Right forelimb (tissue), 1 donor: ENCODE measurements at places on chromosomes 1 and 21.

GRCh38 chr21:45504021-45504515 is 38.2 kb downstream of the SLC19A1 start:
- no peak for DNase-seq

DNA sequence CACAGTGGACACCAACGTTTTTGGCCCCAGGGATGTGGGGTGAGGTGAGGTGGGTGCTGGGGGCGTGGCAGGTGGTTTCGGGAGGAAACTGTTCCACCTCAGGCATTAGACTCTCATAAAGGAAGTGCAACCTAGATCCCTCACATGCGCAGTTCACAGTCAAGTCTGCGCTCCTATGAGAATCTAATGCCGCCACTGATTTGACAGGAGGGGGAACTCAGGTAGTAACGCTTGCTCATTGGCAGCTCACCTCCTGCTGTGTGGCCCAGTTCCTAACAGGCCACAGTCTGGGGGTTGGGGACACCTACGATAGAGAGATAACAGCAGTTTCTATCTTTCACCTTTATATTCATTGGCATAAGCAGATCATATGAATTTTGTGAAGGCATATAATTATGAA is 347.1 kb downstream of the VAV3 start:
- no peak for DNase-seq

DNA sequence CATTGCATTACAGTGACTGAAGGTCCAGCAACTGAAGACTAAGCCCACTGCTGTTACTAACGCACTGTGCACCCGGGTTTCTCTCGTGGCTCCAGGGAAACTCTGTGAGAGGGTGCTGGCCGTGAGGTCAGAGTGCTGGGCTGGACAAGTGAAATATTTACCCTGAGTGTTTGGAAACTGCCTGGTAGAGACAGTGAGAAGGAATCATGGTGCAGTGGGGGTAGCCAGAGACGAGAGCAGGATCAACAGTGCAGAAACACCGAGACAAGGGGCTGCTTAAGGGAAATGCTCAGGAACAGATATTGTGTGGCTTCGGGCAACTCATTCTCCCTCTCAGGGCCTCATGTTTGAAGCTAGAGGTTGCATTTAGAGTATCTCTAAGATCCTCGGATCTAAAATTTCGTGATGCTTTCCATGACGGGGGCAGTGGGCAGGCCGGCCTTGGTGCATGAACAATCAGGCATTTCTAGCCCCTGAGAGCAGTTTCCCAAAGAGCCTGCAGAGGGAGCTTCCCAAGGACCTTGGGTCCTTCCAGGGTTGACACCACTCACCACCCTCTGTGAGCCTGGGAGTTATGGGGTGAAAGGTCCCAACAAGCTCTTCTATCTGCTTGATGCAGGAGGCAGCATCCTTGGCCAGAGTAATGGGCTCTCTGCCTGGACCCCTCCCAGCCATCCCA is 9.7 kb downstream of the CD2 start:
- no peak for DNase-seq

GRCh38 chr1:12386130-12386529 is 156.3 kb downstream of the VPS13D start:
- no peak for DNase-seq

GRCh38 chr21:43991447-43991991 is 20.6 kb upstream of the TRAPPC10 start:
- DNase-seq, result no peak

GRCh38 chr21:37475186-37475868 is 108.8 kb downstream of the DYRK1A start:
- no peak for DNase-seq

GRCh38 chr21:25191141-25191540 is 416.1 kb downstream of the MRPL39 start:
- no peak for DNase-seq

DNA sequence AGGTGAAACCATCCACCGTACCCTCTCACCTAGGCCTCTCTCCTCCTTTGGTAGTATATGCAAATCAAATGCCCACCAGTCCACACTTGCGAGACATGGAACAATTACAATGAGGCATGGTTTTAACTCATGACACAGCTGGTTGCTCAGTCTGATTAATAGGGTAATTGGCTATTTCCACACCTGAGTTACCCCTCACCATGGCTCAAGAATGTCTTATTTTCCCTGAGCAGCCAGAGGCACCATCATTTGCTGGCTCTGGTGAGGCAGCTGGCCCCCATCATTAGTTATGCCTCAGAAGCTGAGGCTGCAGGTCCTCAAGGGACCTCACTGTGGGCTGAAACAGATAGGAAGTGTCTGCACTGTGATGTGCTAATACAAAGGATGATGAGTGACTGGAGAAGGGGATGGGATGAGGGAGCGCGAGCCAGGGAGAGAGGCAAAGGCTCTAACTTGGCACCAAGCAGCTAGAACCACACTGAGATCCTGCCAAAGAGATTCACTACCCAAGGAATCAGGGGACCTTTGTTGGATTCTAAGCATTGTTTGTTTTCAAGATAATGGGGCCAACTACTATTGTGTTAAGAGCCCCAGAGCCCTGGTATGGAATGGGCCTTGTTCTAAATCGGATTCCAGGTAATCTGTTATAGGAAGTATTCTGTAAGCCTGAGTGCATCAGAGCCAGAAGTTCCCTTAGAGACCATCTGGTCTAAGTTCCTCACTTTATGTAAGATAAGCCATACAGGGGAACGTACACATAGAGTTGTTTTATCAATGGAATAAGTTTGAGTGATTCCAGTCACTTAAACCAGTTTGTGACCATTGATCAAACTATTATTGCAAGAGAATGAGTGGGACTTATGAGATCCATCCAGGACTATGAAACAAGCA is 80.0 kb upstream of the CNTN2 start:
- DNase-seq, result no peak

- no peak for DNase-seq
These were observed 6.7 kb upstream of the TIE1 start for GRCh38 chr1:43293896-43294760.

DNA sequence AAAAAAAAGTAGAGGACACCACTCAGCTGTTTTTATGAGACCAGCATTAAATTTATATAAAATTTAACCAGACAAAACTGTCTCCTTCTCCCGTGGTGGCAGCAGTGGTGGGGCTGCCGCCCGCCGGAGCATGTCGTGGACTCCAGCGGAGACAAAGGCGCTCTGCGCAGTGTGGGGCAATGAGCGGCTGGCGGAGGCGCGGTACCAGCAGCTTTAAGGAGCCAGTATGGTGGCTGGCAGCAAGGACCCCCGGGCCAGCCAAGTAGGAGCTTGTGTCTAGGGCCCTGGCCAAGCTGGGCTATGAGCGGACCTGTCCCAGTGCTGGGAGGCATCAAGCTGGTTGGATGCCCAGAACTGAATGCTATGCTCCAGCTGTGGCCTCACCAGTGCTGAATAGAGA is 2102.9 kb downstream of the NCAM2 start:
- no peak for DNase-seq

DNA sequence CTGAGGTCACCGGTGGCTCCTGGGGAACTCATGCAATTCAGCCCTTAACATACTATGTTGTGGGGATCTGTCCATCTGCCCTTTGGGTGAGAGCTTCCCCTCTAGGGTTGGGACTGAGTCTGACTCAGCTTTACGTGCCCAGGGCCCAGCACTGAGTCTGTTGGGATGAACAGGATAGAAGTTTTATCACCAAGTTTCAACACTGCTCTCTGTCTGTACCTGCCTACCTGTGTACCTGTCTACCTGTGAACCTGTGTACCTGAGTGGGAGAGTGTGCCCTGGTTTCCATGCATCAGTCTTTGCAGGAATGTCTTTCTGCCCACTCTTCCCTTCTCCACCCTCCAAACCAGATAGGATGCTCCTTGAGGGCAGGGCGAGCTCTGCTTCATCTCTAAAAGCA is 90.6 kb upstream of the POU3F1 start:
- no peak for DNase-seq

GRCh38 chr1:182110635-182111034 is 49.1 kb upstream of the ZNF648 start:
- no peak for DNase-seq

GRCh38 chr1:103125219-103125618 is 16.9 kb upstream of the COL11A1 start:
- no peak for DNase-seq

DNA sequence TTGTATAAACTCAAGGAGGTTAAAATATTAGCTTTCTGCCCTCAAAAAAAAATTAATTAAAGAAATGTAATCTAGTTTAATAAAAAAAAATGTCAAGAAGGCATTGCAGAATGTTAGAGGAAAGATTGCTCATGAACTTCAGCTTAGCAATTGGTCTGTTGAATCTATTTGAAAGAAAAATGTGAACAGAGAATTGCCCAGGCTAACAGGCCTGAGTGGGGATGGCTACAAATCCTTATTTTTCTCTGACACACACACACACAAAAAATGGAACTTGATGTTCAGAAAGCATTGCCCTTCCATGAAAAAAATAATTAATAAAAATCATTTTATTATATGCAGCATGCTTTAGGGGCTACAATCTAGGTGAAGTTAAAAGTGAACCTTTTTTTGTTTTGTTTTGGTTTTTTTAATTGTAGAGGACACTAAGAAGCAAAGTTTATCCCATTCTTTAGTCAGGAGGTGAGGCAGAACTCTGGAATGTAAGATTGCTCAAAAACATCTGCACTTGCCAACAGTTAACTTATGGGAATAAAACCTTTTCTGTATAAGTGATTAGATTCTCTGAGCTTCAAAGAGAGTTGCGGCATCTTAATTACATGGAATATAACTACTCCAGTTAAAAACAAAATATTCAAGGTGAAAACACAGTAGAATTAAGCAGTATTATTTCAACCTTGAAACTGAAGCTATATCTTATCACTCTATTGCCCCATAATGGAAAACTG is 658.5 kb upstream of the ADGRL2 start:
- DNase-seq, result no peak

- DNase-seq, result peak; percentile 58
These were observed 101.7 kb downstream of the TRABD2B start for GRCh38 chr1:47895279-47896125.

DNA sequence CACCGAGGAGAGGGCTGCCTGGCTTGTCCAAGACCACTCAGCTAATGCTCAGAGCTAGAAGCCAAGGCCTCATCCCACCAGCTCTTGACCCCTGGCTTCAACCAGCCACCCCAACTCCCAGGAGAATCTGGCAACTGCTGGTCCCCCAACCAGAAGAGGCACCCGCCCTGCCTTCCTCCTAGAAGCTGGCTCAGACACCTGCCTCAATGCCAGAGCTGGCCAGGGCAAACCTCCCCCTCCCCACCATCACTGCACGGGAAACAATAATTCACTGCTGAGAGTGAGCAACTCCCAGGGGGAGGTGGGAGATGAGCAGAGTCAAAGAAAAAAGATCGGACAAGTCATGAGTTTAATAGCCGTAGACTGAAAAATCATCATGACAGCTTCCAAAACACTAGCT is 3.3 kb downstream of the CHD5 start:
- no peak for DNase-seq

DNA sequence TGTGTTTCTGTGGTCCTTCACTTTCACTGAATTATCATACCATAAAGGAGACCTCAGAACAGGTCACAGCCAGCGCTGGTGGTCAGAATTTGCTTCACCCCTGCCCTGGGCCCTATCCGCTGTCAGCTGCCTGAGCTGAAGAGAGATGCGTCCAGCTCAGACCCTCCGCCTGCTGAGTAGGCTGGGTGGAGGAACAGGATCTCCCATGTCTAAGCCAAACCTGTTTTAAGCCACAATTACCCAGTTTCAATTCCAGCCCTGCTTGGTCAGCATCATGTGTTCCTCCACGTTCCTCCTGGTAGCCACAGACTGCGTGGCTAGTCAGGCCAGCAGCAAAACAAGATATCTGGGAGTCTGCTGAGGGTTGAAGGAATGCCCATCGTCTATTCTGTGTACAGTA is 13.5 kb upstream of the BGLAP start:
- no peak for DNase-seq

- no peak for DNase-seq
These were observed 3.5 kb downstream of the CDC73 start for GRCh38 chr1:193125369-193125768.

DNA sequence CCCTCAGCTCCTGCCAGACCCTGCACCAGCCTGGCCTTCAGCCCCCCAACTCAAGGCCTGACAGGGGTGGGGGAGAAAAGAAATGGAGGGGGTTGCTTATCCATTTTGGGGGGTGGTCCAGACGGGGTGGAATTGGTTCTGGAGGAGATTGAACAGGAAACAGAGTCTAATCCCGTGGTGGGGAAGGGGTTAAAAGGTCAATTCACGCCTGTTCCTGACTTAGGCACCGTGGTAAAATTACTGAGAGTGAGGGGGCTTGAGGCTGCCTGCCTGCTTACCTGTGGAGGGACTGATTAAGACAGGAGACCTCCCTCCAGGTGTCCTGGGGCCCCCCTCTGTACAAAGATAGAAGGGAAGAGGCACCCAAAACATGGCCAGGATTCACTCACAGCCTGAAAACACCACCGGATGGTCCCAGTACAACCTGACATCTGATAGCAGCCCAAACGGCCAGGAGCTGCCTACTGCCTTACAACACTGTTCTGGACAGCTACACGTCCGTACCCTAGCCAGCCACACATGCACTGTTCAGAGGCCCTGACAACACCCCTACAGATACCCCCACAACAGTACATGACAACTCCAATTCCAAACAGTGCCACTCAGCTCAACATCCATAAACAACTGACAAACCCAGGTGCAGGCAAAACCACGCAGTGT is 31.8 kb downstream of the AHDC1 start:
- no peak for DNase-seq

GRCh38 chr1:60185684-60186083 is 112.1 kb upstream of the C1orf87 start:
- no peak for DNase-seq

DNA sequence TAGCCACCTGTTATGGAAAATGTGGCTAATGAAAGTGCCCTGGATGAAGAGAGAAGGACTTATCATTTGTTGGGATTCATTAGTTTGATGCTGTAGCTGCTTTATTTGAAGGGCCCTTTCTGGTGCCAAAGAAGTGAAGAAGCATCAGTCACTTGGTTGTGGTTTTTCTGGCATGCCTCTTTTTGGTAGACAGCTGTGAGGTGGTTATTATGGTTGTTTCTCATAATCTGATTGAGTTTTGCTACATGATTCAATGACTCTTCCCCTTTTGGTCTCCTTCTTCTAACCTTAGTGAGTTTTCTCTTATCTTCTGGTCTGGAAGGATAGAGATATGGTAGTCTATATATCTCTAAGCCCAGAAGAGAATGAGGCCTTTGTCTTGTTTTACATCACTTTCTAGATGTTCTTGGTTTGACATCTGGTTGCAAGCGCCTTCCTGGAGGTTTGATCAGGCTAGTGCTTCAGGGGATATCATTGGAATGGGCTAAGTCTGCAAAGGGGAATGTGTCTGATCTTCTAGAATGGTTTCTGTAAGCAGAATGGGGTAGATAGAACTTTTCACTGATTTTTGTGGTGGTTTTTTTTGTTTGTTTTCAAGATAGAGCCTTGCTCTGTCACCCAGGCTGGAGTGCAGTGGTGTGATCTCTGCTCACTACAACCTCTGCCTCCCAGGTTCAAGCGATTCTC is 26.0 kb downstream of the ARID1A start:
- no peak for DNase-seq
